Skin of body (tissue), 3 donors: ENCODE measurements at places on chromosomes 1 and 21.

DNA sequence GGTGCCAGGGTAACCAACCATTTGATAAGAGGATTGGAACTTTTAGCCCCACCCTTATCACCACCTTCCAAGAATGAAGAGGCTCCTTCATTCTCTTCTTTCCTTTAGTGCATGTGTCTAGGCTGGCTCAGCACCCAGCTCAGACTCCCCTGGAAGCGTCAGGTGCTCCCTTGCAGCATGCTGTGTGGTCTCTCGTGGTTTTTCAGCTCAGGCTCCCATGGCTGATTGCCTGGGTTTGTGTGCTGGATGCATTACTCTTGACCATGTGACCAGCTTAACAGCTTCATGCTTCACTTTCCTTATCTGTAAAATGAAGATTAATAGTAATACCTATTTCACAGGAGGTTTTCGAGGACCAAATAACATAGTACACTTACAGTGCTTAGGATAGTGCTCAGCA, 198.4 kb downstream of the HHAT start:
- DNase-seq = no peak

- no peak for DNase-seq
Observed at GRCh38 chr1:22810378-22810777, 99.7 kb downstream of the EPHB2 start.

DNA sequence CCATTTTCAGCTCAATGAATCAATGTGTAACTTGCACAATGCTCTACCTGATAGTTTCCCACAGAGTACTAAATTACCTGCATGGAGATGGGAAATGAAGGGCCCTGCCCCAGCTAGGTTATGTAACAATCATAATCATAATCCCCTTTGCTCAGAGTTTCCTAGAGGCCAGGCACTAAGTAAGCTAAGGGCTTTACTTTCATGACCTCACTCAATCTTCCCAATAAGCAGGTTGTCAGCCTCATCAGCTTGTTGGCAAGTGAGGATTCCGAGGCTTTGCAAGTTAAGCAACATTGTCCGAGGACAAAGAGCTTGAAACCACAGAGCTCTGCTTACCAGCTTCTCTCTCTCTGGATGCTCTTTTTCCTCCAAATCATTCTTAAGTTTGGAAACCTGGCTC, 64.1 kb upstream of the NTPCR start:
- no peak for DNase-seq

GRCh38 chr1:177256153-177257075, 85.7 kb downstream of the BRINP2 start:
- no peak for DNase-seq
